ENCODE measurements at places on chromosomes 12 and 14. TPM values are rescaled to one million over a fixed set of nuclear protein-coding genes. Genes with fewer than 3 reads are reported as not detected.

KRT74 gene
- total RNA-seq, result not detected

DNA sequence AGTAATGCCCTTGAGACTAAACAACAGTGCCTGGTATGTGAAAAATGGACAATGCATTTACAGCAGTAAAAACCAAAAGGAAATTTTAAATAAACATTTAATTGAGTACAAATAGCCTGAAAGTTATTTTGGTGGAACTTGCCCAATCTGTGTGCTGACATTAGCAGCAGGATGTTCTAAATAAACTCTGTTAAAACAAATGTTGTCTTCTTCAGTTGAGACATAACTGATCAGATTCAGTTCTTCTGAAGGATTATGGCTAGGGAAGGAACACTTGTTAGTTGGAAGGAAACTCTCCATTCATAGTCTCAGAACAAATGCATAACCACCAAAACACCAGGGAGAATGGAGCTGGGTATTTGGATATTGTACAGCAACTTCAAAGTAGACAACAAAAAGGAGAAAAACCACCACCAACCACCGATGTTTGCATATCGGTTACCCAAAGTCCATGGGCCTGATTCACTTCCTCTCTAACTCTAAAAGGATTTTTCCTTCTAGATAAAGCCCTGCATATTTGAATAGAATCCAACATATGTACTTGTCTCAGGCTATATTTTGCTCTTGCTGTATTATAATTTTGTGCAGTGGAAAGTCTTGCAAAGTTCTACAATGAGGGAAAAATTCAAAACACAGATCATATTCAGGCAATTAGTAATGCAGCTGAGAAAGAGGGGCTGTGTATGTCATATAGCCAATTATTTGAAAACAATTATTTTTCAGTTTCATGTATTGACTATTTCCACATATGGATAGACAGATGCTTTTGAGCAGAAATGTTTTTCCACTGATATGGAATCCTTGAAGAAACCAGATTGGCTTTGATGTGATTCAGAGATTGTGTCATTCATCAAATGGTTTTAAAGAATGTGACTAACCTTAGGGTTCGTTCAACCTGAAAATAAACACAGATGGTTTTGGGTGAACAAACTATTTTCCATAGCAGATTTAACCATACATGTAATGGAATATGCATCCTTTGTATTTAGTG, 152.2 kb upstream of the BMP4 start:
- no peak overlapping the region for H3K27ac ChIP-seq
- H3K4me1 ChIP-seq, result no peaks in the 10 kb centered on the region
- H3K36me3 ChIP-seq, result no peaks in the 10 kb centered on the region
- H3K27me3 ChIP-seq, result no peaks in the 10 kb centered on the region

CLEC14A gene
- 9.9 TPM for total RNA-seq

PRH2 gene
- total RNA-seq, result not detected

DNA sequence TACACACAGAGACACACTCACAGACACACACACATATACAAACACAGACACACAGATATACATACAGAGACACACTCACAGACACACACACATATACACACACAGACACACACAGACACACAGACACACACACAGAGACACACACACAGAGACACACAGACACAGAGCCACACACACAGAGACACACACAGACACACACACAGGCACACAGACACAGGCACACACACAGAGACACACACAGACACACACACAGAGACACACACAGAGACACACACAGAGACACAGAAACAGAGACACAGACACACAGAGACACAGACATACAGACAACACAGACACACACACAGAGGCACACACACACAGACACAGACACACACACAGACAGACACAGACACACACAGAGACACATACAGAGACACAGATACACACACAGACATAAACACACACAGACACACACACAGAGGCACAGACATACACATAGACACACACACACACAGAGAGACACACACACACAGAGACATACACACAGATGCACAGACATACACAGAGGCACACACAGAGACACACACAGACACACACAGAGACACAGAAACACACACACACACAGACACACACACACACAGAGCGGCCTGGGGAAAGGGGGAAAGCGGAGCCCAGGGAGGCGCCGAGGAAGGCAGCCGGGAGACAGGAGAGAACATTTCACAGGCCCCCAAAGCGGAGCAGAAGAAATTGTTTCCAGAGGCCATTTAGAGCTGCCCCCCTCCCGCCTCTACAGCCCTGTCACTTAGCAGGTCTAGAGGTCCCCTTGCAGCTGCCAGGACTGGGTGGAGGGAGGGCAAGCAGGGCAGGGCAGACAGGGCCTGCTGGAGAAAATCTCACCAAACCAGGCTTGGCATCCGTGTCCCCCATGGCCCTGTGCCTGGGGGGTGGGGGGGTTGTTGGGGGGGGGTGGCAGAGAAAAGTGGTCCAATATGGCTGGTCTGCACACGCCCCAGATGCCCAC, 38.9 kb downstream of the SERPINA3 start:
- no peak overlapping the region for H3K4me3 ChIP-seq
- DNase-seq, result no peak
- H3K27me3 ChIP-seq, result no peaks in the 10 kb centered on the region
- H3K27ac ChIP-seq, result no peak overlapping the region
- H3K36me3 ChIP-seq, result no peaks in the 10 kb centered on the region

DNA sequence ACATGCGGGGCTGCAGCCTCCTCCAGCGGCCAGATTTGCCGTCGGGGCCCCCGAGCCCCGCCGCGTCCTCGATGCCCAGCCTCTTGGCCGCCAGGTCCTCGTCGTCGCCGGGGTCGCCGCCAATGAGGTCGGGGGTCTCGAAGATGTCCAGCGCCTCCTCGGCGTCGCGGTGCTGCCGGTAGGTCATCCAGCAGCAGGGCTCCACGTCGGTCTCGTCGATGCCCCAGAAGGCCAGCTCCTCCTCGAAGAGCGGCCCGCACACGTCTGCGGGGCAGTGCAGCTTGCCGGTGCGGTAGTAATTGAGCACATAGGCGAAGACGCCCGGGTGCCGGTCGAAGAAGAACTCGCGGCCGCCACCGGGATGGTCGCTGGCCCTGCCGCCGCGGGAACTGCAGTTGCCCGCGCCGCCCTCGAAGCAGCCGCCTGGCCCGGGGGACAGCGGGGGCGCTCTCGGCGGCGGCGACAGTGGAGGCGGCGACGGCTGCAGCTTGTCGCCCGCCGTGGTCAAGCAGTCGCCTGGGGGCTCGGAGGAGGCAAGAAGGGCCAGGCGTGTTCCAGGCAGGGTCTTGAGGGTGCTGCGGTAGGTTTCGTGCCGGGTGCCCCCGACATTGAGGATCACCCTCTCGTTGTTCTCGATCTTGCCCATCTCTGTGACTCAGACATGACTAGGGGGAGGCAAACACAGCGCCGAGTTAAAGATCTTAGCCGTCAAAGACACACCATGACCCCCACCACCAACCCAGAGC, 2.1 kb downstream of the KCNC2 start:
- H3K36me3 ChIP-seq, result no peaks in the 10 kb centered on the region
- H3K27ac ChIP-seq, result no peak overlapping the region
- H3K27me3 ChIP-seq, result peaks cover 23% of the 10 kb centered on the region
- no peak for DNase-seq

DNA sequence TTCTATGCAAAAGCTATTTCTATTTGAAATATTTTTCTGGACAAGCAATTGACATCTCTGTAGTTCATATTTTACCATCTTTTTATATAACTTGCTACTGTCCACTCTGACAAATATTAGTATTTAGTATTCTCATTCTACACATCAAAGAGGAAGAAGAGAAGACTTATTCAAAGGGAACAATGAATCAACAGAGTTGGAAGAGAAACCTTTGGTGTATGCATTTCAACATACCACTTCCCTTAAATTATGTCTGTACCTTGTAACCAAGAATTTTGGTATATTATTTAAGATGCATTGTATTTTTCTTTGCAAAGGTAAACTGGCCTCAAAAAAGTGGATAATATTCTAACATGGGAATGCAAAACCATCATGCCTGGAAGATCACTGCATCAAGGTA, 72.1 kb upstream of the DUSP6 start:
- no peaks in the 10 kb centered on the region for H3K36me3 ChIP-seq
- no peaks in the 10 kb centered on the region for H3K27me3 ChIP-seq
- no peak overlapping the region for H3K4me3 ChIP-seq

DNA sequence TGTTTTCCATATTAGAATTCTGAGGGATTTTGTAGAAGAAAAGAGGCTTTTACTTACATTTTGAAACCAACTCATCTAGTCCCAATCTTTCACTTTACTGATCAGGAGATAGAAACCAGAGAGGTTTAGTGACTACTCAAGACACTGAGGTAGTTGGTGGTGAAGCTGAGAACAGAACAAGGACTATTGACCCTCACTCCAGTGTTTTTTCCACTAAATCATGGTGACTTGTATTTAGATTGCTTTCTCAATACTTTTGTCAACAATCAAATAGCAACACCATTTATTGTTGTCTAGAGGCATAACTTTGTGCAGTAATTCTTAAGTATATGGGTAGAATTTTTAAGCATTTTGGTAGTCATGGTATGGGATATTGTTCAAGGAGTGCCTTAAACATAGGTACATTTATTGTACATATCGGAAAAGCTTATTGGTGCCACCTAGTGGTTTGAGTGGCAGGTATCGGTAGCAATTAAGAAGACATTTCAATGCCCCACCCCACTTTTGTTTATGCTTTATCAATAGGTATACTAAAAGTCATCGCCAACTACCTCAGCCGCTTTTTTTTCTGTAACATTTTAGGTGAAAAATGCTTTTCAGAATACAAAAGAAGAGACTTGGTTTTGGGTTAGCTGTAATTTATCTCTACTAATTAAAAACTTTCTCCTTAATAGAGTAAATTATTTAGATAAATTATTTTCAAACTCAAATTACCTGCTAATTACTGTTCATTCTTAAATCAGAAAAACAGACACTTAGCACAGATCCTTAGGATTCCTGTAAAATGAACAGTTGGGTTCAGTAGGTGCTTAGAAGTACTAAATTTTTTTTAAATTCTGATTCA, 47.3 kb upstream of the PAWR start:
- peak; percentile 64 for DNase-seq
- no peaks in the 10 kb centered on the region for H3K4me1 ChIP-seq

- no peak overlapping the region for H3K27ac ChIP-seq
- H3K4me3 ChIP-seq, result no peak overlapping the region
- no peak for DNase-seq
Measured at GRCh38 chr12:106455111-106455510, 97.6 kb downstream of the POLR3B start.

DNA sequence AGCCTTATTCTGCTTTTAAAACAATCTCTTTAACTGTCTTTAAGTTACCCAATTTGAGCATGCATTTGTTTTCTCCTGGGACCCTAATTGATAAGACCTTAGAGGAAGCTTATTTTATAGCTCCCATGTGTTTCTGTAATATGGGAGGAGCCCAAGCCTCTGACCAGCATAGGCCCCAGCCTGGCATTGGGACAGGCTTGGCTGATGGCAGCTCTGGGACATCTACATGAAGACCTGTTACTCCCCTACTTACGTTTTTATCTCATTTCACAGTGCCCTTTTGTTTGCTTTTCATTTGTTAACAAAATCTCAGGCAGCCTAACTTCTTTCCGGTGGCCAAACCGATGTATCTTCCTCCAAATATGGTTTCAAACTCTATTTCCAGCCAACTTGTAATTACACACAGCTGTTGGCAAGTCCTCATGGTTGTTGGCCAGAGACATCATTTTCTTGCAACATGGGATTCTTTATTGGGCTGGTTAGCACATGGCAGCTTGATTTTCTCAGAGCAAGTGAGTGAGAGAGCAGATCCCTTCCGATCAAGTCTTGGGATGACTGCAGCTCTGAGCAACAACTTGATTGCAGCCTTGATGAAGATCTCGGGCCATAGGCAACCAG, 1117.5 kb downstream of the AACS start:
- no peak overlapping the region for H3K4me3 ChIP-seq
- H3K36me3 ChIP-seq, result no peaks in the 10 kb centered on the region
- H3K27me3 ChIP-seq, result no peaks in the 10 kb centered on the region

DNA sequence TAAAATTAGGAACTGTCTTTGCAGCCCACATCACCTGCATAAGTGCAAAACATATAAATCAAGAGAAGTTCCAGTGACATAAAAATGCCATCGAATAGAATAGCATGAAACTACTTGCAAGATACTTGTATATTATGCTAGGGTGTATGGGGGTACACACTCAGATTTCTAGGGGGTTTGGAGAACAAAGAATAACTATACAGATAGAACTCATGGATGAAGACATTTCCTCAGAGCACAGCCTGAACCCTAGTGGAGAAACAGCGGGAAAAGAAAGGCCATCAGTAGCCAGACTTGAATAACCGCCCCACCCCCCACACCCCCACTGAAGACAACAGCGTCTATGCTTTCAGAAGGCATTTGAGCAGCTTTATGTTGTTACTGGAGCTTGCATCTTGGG, 425.8 kb downstream of the NPAS3 start:
- DNase-seq, result no peak
- H3K4me1 ChIP-seq, result no peaks in the 10 kb centered on the region
- H3K36me3 ChIP-seq, result no peaks in the 10 kb centered on the region
- H3K27ac ChIP-seq, result no peak overlapping the region

DNA sequence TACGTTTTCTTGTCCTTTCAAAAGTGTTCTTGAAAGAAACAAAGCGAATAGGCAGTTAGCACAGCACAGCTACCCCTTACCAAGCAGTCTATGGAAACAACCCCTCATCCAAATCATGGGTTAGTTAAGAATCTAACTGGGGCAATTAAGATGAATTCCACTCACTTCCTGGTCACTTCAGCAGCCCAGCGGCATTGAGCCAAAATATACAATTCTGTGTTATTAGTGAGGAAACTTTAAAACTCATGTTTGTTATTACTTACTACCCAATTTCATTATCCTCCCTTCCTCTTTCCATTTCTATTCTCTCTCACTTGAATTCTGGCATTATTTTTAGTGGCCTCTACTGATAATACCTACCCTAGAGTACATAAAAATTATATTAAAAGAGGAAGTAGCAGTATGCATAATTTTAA, 121.4 kb downstream of the PPHLN1 start:
- peaks cover 5% of the 10 kb centered on the region for H3K4me1 ChIP-seq
- no peaks in the 10 kb centered on the region for H3K27me3 ChIP-seq
- no peak for DNase-seq
- H3K27ac ChIP-seq, result no peak overlapping the region
- no peak overlapping the region for H3K4me3 ChIP-seq

- no peaks in the 10 kb centered on the region for H3K36me3 ChIP-seq
- peak overlapping the region; percentile 22 for H3K27ac ChIP-seq
- H3K4me1 ChIP-seq, result peaks cover 45% of the 10 kb centered on the region
- H3K4me3 ChIP-seq, result no peak overlapping the region
- DNase-seq, result no peak
- no peaks in the 10 kb centered on the region for H3K27me3 ChIP-seq
Measured at GRCh38 chr14:24297190-24297964, 2.2 kb downstream of the DHRS1 start.
